ENCODE measurements at places on chromosomes 6 and 20.
A peak's percentile ranks its signal among the peaks of the same experiment; 100 is the strongest.

DNA sequence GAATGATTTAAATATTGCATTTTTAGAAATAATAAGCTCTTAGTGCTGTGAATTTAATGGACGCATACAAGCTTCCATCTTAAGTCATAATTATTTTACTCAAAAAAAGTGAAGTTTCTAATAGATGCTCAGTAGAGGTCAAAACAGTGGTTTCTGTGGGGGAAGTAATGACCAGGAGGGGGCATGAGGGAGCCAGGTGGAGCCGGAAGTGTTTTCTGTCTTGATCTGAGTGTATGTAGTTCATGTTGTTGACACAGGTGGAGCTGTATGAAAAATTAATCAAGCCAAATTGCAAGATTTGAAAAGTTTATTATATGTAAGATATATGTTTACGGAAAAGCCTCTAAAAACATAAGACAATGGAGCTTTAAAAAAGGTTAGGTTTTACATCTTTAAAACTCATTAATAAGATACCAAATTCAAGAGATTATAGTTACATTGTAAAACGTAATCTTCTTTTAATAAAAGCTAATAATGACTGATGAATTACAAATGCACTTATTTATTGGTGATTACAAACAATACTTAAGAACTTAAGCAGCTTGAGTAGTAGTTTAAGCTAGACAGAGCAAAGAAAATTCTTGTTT lies 68.0 kb downstream of the PLAGL1 start:
- peak; percentile 51 for DNase-seq

- DNase-seq = no peak
Observed at GRCh38 chr6:125679128-125679527, 70.3 kb upstream of the HEY2 start.

DNA sequence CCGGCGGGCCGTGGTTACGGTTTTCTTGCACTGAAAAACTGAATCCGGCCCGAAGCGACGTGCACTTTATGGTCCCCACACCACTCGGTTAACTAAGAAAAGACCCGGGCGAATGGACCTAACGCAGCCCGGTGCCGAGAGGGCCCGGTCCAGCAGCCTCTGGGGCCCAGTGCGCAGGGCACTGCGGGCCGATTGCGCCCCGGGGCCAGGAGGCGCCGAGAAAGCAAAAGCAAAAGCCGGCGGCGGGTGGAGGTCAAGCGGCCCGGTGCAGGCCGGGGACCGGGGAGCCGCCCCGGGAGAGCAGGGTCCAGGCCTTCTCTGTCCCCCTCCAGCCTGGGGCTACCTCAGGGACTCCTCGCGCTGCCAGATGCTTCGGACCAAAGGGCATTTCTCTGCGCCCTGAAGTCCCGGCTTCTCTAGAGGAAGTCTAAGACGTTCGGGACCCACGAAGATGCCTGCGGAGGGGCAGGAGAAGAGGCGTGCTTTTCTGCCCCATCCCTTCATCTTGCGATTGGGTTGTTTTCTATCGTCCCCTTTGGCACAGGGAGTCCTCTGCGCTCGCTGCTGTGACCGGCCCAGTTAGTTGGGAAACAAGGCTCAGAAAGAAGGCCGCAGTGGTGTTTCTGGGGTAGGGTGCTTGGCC lies 4.4 kb downstream of the FOXF2 start:
- no peak for DNase-seq

- no peak for DNase-seq
Observed at GRCh38 chr6:90080876-90081481, 186.7 kb downstream of the GJA10 start.

GRCh38 chr20:59751075-59751711 lies 146.9 kb downstream of the PHACTR3 start:
- peak; percentile 82 for DNase-seq

- no peak for DNase-seq
Observed at GRCh38 chr20:38133680-38134426, 31.2 kb downstream of the TGM2 start.

GRCh38 chr20:35216541-35216940 lies 9.9 kb upstream of the MMP24 start:
- no peak for DNase-seq

DNA sequence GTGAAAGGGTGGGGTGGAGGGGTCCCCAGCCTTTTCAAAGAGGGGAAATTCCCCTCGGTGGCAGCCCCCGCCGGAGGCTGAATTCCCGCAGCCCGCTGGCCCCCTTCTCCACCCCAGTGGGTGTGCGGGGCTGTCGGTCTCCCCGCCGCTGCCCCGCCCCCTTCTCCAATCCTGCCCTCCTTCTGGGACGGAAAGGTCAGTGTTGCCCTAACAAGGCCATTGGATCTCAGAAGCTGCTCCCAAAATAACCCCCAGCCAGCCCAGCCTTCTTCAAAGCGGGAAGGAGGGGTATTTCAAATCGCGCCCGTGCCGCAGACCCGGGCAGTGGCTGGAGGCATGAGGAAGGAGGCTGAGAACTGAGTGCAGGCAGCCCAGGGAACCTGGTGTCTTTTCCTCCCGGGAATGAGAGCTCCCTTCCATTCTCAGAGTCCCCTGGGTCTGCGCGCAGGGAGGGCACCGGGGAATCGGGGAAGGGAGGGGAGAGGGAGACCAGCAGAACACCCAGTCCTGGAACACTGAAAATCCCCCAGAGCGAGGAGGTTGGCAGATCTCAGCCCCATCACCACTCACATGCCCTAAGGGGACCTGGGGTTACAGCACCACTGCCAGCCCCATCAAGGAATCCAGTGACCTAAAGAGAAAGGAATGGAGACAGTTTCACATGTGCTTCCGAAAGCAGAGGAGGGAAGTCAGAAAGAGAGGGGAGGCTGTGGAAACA lies at the start of gene JPH2:
Gene JPH2 (minus strand): TSS at position 135 of the 718 bp plus-strand sequence. CDS start 483 bp downstream, outside the sequence.
- DNase-seq = no peak

DNA sequence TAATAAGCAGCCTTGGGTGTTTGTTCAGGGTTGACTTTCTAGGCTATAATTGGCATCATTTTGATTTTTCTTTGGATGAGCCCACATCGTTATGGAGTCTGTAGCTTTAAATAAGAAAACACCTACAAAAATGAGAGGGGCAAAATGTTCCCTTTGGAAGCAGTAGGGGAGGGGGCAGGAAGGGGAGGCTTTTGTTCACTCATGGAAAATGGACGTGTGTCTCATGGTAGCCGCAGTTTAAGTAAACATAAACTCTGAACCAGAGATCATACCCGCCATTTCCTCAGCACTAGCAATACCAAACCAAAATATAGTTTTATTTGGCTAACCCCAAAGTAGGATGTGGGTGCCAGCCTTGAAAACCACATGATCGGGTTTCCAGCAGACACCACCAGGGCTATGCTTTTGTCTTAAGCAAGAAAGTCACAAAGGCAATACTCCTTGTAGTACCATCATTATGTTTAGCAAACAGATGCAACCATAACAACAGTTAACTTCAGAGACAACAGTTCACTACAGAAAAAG lies 572.5 kb upstream of the JAG1 start:
- DNase-seq = no peak

- DNase-seq = no peak
Observed at GRCh38 chr6:118319416-118319815, 228.7 kb upstream of the PLN start.

- DNase-seq = no peak
Observed at GRCh38 chr6:158962371-158962770, 37.6 kb downstream of the RSPH3 start.

DNA sequence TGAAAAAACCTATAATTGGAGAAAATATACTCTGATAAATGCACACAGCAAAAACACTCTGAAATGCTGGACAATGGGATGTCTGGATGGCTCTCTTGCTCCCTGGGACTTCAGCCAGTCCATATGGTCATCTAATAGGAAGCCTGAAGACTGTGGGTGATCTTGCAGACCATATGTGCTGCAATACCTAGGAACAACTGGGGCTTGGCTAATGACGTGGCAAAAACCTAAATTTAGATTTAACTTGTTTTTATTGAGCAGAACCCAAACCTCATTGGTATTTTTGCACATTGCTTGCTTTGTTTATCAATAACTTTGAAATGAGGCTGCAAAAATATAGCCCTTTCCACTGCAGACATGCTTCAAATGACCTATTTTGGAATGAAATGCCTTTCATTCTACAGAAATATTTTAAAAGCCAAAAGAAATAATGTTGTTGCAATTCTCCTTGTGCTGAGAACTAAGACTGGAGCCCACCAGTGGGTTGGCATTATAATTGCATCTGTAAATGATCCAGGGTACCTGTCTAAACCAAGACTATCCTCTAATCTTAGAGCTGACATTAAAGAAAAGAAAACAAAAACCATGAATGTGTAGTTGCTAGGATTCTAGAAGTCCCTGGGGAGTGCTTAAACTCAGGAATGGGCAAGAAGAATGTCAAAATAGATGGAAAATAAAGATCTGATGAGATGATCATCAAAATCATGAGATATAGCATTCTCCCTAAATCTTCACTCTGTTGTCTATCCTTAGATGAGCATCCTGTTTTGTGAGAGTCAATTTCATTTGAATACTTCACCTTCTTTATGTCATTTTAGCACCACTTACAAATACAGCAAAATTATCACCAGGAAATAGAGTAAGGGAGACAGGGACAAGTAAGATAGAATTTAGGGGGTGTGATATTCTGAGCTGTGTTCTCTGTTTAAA lies 152.1 kb upstream of the RIMS1 start:
- no peak for DNase-seq

GRCh38 chr6:41584668-41585205 lies 38.6 kb downstream of the FOXP4 start:
- no peak for DNase-seq

DNA sequence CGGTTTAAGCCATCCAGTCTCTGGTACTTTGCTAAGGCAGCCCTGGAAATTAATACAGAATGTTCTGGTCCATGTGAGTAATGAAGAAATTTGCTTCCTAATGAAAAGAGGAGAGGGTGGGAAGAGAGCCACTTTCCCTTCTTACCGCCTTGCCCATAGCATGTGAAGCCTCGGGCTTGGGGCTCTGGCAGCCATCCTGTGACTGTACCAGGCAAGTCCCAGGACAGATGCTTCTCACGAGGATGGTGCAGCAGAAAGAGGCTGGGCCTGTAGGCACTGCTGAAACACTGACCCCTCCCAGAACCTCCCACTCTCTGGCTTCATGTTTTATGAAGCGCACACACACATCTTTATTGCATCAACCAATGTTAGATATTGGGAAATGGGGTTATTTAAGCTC lies 74.8 kb downstream of the IYD start:
- DNase-seq = no peak

- no peak for DNase-seq
Observed at GRCh38 chr6:90072501-90072900, 178.2 kb downstream of the GJA10 start.

- DNase-seq = no peak
Observed at GRCh38 chr6:28586324-28586723, 60.6 kb downstream of the GPX5 start.

DNA sequence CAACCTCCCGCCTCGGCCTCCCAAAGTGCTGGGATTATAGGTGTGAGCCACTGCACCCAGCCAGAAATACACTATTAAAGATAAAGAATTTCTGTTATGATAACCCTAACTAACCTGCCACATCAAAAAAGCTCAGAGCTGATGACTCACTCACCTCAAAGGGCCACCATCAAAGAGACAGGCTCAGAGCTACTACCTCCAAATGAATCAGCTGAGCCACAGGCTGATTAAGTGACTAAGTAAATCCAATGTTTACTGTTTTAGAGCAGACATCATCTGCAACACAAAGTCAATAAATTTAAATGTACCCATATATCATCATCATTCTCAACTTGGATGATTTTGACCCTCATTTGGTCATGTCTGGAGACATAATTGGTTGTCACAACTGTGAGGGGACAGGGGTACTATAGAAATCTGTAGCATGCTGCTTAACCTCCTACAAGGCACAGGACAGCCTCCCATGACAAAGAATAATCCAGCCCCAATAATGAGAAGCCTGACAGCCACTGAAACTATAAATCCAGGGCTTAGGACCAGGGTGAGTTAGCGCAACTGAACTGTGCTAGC lies 106.5 kb downstream of the ATP9A start:
- DNase-seq = no peak

GRCh38 chr6:161727083-161727833 lies 453.4 kb upstream of the AGPAT4 start:
- no peak for DNase-seq

GRCh38 chr20:58693226-58694006 lies 816 bp downstream of the NPEPL1 start:
- DNase-seq = no peak

GRCh38 chr20:63740070-63740626 lies 572 bp downstream of the SLC2A4RG start:
- DNase-seq = peak; percentile 67

- DNase-seq = no peak
Observed at GRCh38 chr20:20611167-20611566, 101.3 kb downstream of the RALGAPA2 start.

DNA sequence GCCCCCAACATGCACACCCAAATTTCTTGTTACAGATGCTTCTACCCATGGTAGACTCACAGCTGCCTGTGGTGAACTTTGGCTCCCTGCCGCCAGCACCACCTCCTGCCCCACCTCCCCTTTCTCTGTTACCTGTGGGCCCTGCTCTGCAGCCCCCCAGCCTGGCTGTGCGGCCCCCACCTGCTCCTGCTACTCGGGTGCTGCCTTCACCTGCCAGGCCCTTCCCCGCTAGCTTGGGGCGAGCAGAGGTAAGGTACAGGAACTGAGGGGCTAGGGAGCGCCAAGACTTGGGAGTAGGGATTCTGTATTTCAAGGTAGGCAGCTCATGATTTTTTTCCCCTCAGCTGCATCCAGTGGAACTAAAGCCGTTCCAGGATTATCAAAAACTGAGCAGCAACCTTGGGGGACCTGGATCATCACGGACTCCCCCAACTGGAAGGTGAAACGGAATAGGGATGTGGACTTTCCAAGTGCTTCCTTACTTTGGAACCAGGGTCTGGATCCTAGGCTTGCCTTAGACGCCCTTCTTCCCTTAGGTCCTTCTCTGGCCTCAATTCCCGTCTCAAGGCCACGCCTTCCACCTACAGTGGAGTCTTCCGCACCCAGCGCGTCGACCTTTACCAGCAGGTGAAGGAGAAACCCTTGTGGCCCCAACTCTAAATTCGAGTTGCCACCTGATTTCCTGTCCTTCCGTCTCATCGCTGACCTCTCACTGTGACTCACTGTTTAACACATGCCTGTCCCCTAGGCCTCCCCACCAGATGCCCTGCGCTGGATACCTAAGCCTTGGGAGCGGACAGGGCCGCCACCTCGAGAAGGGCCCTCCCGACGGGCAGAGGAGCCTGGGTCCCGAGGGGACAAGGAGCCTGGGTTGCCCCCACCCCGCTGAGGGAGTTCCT lies 15.5 kb downstream of the BAG6 start:
- DNase-seq = no peak

DNA sequence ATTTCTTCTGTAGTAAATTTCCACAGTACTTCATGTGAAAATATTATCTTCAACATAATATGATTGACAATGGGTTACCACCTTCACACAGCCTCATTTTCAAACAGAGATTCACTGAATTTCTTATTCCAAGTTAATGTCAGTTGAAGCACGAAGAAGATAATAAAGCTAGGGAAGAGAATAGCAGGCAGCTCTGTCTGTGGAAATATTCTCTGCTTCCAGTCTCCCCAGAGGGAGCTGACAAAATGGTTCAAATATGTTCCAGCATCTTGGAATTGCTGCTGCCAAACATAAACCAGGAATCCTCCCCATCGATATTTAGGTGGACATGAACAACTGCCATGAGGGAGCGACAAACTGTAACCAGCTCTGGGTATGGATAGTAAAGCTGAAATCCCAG lies 224.8 kb downstream of the GJA1 start:
- DNase-seq = no peak

- DNase-seq = no peak
Observed at GRCh38 chr6:41277605-41278004, 8.9 kb downstream of the TREM1 start.

All from GM12892 (cell line).